ENCODE measurements at places on chromosomes 7 and 10.

- DNase-seq: no peak
These were observed 37.5 kb downstream of the AGAP4 start for GRCh38 chr10:45809837-45810236.

DNA sequence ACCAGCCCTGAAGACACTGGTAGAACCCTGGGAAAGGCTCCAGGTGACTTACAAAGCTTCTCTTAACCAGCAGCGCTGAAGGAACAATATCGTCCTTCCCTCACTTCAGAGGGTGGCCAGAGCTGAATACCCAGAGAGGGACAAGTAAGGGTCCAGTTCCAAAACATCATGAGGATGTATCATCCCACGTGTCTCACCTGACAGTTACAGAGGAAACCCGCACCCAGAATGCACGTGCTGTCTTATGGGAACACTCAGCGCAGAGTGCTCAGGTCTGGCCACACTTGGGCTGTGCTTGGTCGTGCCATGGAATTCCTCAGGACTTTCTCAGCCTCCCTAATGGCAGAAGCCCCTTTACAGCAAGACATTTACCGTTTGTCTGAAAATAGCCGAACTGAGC, 46.9 kb upstream of the BTBD16 start:
- no peak for DNase-seq

DNA sequence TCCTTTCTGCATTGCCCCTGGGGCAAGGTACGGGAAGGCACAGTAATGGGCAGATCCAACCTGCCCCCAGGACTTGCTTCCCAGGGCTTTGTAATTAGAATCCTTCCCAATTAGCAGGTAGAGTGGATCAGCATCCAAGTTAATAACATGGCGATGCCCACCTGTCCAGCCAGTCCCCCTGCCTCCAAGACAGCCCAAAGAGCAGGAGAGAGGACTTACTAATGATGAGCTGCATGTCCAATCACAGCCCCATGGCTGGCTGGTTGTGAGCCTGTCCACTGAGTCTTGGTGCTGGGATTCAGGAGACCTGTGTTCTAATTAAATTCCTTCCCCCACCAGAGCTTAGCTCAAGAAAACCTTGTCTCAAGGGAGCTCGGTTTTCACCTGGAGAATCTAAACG, 49.0 kb downstream of the RPS24 start:
- no peak for DNase-seq

GRCh38 chr7:132856416-132856815, 225.5 kb downstream of the CHCHD3 start:
- no peak for DNase-seq

- DNase-seq: no peak
These were observed 30.2 kb upstream of the CXCL12 start for GRCh38 chr10:44415121-44415520.

DNA sequence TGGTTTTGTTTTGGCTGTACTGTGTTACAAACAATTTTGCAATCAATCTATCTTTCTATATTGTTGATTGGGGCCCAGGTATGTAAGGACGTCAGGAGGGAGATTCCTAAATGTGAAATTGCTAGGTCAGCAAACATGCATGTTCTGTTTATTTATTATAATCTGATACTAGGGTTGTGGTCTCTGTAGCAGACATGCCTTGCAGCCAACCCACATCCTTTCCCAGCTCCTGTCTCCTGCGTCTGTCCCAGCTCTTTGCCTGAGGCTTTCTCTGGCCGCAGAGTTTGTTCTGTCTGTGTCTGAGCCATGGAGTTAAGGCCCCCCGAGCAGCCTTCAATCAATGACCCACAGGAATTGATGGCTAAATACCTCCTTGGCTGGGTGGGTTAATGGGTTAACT, 124.0 kb upstream of the ZEB1 start:
- no peak for DNase-seq

DNA sequence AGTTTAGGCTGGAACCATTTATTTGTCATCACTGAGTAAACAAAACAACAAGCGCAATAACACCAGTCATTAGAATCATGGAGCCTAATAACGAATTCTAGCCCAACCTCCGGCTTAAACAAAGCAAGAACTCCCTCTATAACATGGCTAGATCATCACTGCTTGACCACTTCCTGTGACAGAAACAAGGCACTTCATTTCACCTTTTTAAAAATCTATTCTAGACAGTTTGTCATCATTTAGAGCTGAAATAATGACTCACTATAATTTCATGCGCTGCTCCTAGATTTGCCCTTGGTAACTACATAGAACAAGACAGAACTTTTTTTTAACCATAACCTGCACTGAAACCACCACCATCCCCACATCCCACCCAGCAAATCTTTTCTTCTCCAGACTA, 81.3 kb downstream of the OSBPL3 start:
- no peak for DNase-seq

DNA sequence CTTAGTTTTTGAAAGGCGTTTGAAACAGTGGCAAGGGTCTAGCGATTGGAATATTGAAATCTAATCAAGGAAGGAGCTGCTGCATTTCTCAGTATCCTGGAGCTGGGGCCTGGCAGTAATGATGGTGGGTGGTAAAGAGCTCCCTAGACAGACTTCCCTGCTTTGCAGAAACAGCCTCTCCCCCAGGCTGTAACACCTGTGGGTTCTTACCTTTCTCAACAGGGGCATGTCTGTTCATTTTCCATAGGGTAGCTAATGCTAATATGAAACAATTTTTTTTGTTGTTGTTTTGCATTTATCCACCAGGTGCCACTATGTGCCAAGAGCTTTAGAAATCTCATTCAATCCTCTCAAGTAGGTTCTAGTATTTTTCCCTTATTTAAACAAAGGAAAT, 345.5 kb downstream of the REEP3 start:
- DNase-seq: no peak

DNA sequence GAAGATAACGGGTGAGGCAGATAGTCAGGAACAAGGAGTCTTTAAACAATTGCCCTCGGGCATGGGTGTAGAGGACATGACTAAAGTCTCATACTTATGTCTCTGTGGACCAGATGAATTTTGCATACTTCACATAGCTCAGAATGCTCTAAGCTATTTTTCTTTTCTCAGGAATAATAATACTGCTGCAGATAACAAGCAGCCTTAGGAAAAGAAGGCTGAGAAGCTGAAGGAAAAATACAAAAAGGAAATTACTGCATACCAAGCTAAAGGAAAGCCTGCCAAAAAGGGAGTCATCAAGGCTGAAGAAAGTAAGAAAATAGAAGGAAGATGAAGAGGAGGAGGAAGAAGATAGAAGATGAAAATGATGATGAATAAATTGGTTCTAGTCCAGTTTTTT, 13.4 kb upstream of the ERCC6 start:
- no peak for DNase-seq

DNA sequence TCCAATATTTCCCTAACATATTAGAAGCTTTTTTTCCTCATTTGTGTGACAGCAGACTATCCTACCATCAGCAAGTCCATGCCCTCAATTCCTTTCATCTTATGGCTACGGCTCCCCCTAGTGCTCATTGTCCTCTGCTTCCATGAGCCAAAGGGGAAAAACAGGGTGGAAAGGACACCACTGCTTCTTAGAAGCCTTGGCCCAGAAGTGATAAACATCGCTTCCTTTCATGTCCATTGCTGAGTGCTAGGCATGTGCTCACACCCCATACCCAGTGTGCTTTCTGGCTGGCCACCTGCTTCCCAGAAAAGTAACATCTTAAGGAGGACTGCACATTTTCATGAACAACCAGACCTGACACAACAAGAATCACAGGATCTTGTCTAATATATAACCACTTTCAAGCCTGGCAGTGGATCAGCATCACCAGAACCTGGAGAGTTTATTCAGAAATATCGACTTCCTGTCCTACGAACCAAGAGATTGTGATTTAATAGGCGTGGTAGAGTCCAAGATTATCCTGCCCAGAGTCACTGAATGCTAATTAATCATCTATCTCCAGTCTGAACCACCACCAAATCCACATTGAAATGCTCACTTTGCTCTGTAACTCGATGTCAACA, 650.5 kb upstream of the SORCS1 start:
- no peak for DNase-seq

DNA sequence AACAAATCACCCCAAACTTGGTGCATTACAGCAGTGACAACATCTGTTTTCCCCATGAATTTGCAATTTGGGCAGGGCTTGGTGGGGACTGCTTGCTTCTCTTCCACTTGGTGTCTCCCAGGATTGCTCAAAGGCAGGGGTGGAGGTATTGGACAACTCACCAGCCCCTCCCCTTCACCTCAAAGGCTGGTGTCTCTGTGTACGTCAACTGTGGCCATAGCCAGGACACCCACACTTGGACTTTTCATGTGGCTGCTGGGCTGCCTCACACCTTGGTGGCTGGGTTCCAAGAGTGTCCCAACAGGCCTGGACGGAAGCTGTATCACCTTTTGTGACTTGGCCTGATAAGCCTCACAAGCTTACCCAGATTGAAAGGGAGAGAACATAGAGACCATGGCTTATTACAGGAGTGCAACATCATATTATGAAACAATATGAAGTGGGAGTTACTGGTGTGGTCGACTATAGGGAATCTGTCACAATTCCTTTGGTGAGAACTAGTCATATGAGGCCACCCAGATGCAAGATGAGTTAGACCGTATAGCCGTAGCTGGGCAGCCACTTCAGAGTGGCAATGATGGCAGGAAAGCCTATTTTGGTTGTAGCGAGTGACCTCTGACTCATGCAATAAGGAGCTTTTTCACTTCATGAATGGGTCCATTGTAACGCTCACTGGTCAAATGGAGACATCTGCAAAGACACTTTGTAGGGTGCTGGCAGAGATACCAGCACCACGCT, 187.6 kb upstream of the ITGB1 start:
- DNase-seq: no peak

GRCh38 chr10:130963786-130964522, 347.6 kb downstream of the TCERG1L start:
- DNase-seq: no peak

- no peak for DNase-seq
These were observed 94.0 kb upstream of the FAM180A start for GRCh38 chr7:135842446-135843179.

DNA sequence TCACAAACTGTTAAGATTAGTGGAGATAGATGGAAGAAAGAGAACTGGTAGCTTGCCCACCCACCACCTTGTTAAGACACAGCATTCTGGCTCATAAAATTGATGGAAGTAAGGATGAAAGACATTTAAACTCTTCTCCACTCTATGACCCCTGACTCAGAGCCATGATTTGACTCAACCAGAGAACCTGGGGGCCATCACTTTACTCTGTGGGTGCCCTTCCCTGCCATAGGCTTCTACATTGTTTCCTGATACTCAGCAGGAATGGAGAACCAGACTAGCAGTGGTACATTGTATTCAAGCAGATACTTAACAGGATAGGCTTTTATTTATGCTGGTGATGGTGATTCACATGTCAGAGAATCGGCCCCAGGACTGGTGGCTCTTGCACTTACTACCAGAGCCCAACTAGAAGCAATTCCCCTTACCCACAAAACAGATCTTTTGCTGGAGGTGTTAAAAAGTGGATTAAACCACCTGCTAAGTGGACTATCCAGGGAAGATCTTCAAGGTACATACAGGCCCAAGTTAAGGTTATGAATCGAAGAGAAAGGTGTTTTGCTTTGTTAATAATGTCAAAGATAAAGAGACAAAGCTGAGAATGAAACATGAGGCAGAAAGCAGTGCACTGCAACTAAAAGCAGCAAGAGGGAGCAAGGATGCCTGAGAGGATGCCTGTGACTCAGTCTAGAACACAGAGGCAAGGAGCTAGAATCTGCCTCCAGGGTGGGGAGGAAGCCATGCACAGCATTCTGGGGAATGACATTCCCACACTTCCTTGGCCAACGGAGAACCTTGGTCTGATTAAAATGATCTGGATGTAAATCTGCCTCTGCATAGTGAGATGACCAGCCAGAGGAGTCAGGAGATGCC, 36.0 kb upstream of the GLI3 start:
- DNase-seq: no peak

- no peak for DNase-seq
These were observed 20.1 kb upstream of the GSTK1 start for GRCh38 chr7:143243111-143243510.

DNA sequence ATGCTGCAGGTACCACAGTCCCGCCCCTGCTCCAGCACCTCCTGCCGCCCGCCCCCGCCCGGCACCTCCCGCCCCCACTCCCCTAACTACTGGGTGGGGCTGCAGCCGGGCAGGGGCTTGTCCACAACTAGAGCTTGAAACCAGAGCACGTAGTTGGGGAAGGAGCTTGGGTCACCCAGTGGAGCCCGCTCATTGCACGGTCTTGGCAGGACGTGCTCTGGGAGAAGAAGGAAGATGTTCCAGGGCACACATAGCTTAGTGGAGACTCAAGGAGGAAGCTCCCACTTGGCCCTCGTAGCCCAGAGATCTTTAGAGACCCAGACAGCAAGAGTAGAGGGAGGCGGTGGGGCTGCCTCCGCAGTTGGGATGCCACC, 692 bp downstream of the IGFBP1 start:
- DNase-seq: no peak

DNA sequence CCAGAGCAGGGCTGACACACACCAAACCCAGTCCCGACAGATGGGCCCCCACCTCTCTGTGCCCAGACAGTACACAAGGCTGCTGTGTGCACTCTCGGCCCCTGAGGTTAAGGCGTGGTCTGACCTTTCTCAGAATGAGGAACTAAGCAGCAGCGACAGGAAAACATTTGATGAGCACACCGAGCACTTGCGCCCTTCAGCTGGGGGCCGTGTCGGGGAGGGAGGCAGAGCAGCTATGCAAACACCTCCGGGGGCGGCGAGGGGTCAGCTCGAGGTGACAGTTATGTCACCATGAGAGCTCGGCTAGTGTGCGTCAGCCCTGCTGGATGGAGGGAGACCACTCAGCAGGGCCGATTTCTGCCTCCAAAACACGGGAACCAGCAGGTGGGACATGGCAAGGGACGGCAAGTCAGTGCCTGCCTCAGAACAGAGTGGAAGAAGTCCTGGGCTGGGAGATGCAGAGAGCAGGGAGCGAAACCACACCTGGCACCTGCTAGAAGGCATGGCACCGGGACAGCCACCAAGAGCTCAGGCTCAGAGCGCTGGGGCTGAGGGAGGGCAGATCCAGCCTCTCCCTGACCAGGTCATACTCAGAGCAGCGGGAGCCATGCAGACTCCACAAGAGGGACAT, 57.4 kb downstream of the CHST15 start:
- DNase-seq: no peak

DNA sequence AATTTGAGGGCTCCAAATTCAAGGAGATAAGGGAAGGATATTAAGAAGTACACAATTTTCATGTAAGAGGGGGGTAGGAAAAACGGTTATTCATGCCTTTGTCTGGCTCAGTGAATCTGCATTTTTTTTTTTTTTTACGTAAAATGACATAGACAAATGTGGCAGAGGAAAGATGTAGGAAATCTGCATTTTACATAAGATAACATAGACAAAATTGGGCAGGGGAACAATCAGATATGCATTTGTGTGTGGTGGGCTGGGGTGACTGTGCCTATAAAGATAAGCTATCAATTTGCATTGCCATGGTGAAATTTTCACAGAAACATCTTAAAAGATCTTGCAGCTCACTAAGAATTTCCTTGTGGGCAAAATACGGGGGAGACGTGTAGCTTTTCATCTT, 92.7 kb upstream of the GPR141 start:
- DNase-seq: no peak

- DNase-seq: no peak
These were observed 144.3 kb upstream of the INHBA start for GRCh38 chr7:41847151-41847550.
